A172 (cell line): ENCODE measurements at places on chromosomes 6 and 20. TPM values are rescaled to one million over a fixed set of nuclear protein-coding genes. Genes with fewer than 3 reads are reported as not detected.

GRCh38 chr20:14913896-14914620 lies 576.6 kb upstream of the FLRT3 start:
- no peak for DNase-seq

The CNKSR3 gene
- total RNA-seq: 1.8 and 2.7 TPM in 2 replicates

DNA sequence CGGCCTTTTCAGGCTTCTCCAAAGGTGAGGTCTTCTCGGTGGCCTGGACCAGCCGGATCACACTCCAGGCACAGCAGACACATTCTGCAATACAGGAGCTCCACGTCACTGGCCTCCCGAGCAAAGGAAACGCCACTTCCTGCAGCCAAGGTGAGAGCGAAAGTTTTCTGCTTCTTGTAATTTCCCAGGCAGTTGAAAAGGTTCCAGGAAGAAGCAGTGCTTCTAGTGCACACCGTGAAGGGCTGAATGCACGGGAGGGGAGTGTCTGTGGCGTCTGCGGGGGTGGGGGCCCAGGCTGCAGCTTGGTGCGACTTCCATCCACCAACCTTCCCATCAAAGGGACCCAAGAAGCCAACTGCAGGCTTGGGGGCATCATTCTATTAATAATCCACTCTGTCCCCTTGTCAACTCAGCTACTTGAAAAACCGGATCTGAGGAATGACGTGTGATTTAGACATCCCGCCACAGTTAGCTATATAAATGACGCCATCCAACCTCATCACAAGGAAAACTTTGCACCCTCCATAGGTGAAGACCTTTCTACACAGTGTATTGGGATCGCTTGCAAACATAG lies 61.1 kb downstream of the NFATC2 start:
- no peak for DNase-seq

- no peak for DNase-seq
Measured at GRCh38 chr20:38499366-38499765, 26.7 kb downstream of the RALGAPB start.

- no peak for DNase-seq
Measured at GRCh38 chr6:10890151-10890550, 3.3 kb downstream of the SYCP2L start.

DNA sequence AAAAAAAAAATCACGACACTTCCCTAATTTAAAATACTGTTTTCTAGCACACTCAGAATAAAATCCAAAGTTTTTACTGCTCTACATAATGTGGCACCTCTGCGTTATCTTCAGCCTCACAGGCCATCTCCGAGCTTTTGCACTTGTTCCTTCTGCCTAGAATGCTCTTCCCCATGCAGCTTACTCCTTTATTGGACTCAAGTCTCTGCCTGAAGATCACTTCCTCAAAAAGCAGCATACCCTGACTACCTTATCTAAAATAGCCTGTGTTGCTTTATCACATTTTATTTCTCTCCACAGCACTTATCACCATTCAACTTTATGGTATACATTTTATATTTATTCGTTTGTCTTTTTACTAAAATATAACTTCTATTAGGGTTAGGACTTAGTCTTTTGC lies 2.3 kb downstream of the ZNF322 start:
- DNase-seq: no peak

DNA sequence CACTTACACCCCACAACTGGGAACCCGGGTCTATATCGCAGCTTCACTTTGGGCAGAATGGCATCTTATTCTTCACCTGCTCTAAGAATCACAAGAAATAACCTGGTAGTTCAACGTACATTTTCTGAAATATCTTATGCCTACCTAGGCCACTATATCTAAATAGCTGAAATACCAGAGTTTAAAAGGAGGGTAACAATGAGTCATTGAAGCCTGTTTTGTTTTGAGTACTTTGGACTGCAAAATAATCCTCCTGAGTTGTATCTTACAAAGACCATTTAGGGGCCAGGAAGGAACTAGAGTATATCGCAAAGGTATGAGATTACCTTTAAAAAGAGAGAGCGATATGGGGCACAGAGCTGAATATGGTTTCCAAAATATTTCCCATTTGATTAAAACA lies 96.7 kb upstream of the NUP153 start:
- no peak for DNase-seq

DNA sequence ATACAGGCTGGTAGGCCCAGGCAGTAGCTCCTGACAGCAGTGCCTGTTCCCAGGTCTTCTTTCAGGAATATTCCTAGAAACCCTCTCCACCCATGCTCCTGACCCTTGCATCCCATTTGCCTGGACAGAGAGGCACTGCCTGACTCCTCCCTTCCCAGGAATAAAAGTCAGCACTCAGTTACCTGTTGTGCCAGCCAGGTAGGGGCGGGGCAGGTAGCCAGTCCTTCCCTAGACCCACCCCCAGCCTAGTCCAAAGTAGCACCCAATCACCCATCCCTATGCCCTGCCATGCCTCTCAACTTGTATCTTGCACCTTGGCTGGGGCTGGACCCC lies 129.9 kb downstream of the MRPL14 start:
- DNase-seq: no peak

The PIM1 gene
- total RNA-seq: 10.6 and 20.7 TPM in 2 replicates

DNA sequence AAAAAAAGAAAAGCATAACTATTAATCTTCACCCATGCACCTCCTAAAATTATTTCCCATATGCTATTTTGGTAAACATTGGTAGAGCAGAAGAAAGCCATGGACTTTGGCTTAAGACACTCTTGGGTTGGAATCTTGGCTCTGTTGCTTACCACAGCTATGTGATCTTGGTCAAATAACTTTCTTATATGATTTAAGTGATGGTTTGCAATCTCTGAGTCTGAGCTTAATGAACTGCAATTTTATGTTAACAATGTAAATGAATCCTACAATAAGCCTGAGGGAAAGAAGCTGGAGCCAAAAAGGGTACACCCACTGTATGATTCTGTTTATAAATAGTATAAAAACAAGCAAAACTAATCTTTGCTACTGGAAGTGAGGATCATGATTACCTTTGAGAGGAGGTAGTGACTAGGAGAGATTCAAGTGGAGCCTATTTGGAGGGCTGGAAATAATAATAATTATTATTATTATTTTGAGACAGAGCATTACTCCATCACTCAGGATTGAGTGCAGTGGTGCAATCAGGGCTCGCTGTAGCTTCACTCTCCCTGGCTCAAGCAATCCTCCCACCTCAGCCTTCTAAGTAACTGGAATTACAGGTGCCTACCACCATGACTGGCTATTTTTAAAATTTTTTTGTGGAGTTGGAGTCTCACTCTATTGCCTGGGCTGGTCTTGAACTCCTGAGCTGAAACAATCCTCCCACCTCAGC lies 34.5 kb downstream of the ABRACL start:
- DNase-seq: no peak

DNA sequence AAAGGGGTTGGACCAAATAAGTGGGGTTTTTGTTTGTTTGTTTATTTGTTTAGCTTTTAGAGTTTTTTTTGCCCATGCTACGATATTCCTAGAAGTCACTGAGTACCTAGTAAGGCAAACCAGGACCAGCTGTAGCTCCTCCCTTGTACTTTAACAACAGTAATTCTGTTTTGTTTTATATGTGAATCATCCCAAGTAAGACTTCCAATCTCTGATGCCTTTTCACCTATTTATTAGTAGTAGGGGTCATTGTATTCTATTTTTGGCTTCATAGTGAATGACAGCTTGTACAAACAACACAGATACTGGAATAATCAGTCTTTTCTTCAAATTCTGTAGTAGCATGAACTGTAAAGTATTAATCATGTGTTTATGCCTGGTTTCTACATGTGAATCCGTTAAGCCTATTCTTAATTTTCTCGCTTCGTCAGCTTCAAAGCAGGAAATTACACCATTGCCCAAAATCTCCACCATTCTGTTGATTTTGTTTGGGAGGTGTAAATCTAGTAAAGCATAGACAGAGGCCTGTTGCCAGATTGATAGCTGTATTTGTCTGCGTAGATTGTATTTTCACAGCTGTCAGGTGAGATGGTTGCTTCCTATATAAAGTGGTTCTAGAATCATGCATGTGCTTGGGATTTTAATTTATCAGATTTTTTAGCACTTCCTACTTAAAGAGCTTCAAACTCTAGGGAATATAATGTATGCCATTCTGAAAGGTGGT lies 151.5 kb upstream of the FLRT3 start:
- no peak for DNase-seq

GRCh38 chr6:40806256-40806864 lies 219.2 kb upstream of the LRFN2 start:
- no peak for DNase-seq

The FAM83C gene
- 0.24 TPM in 1 of 2 replicates, not detected in the other for total RNA-seq
